ENCODE measurements at places on chromosomes 7 and 10.

DNA sequence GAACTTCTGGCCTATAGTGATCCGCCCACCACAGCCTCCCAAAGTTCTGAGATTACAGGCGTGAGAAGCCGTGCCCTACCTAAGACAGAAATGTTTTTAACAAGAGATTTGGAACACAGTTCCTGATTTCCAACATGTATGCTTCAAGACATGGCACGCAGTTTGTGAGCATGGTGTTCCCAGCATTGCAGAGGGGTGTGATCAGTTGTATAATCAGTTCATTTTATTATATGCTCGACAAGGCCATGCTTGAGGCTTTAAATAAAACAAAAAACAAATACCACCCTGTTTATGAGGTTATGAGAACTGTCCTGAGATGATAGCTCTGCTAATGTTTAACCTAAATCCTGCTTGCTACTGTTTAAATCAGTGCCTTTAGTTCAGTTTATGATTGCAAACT, 60.2 kb downstream of the TASOR2 start:
- DNase-seq, result no peak

DNA sequence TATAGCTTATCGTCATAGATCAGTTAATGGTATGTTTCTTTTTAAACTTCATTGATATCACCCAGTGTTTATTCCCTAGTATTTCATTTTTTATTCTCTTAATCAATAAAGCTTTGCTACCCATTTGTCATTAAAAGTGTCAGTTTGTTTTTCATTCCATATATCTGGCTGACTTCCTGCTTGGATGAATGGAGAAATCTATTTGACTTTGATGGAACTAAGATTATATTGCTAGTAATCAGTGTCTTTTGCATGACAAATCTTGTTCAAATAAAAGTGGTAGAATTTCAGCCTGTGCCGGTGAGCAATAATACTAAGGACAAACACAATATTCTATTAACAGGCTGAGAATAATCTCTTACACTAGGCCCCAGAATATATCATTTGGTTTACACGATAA, 203.3 kb downstream of the SEC23IP start:
- DNase-seq, result no peak

- no peak for DNase-seq
Observed at GRCh38 chr7:69586321-69586720, 12.0 kb upstream of the AUTS2 start.

DNA sequence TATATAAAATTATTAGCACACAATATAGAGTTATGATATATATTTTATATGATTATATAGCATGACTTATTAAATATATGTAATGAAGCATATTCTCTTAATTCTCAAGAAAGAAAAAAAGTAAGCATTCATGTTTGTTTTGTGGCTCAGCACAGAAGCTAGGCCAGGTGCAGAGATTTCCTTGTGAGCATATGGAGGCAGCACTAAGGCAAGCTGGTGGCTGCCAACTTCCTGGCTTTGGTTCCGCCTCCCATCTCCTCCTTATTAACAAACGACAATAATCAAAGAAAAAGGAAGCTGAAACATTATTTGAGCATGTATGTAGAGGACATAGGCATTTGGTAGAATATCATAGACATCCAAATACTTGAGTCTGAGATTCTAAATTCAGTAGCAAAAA, 130.3 kb downstream of the ST7 start:
- DNase-seq, result no peak

DNA sequence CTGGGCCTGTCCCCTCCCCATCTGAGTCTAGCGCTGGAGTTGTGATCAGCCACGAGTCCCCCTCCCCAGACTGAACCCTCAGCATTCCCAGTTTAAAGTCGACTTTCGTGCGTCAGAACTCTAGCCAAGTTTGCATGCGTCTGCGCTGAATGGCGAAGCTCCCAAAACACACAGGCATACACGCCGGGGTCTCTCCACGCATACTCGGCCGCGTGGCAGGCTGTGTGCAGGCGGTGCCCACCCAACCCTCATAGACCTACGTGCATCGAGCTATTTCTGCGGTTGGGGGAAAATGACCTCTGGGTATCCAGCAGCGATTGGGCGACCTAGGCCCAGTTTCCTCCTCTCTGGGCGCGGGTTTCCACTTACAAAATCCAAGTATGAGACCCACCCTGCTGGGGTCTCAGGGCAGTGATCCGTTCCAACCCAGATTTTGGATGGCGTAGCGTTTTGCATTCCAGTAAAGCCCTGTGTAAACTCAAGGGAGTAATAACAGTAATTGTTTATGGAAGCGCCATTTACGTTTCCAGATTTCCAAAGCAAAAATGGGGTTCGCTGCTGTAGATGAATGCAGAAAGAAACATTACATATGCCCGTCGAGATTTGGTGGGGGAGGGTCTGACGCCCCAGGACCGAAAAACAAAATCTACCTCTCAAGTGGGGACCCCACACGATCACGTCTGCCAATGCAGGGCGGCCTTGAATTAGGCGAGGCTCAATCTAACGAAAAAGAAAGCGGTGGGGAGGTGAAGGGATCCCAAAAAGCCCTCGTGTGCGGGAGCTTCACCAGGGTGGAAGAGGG, 2.0 kb upstream of the HMX3 start:
- DNase-seq, result no peak

DNA sequence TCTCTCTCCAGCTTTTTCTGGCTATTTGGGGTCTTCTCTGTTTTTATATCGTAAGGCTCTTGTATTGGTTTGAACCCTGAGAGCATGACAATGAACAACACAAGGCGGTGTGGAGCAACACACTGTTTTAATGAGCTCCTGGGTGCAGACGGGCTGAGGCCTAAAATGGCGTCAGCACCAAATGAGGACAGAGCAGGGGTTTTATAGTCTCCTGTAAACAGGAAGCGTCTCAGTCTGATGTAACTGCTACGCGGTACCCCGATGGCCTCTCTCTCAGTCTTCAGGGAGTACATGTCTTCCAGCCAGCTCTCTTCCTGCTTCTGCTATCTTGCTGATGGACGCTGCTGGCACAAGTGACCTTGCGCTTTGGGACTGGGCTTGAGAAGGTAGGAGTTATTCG, 95.9 kb upstream of the CCDC71L start:
- DNase-seq, result no peak

- DNase-seq, result no peak
Observed at GRCh38 chr10:77428691-77429395, 208.8 kb downstream of the KCNMA1 start.

DNA sequence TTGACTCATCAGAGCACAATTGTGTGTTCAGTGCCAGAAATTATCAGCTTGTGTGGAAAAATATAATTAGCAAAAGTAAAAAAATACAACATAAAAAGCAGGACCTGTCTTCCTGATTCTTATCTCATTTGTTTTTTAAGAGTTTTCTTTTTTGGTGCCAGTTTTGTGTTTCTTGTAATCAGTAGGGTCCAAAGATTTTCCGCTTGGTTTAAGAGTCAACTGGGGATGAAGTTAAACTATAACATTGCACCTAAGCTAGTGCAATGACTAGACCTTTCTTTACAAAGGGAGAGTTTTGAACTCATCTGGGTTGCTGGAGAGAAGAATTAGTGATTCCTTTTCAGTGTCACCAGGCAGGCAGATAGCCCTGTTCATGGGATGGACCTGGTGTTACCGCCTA, 113.4 kb downstream of the PLPP4 start:
- no peak for DNase-seq

DNA sequence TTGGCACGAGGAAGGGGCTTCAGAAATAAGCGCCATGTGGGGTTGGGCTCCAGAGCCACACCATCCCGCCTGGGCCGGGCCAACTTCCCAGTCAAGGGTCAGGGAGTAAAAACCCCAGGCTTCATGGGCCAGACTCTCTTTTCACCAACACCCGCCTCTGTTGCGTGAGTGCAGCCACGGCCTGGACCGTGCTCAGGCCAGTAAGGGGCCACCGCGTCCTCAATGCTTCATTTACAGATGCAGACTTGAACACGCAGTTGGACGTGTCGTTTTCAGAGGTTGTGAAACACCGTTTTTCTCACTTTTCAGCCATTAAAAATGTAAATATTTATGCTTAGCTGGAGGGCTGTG, 161.0 kb downstream of the WDR37 start:
- no peak for DNase-seq

GRCh38 chr7:157547611-157548010, 210.8 kb downstream of the DNAJB6 start:
- DNase-seq, result no peak

DNA sequence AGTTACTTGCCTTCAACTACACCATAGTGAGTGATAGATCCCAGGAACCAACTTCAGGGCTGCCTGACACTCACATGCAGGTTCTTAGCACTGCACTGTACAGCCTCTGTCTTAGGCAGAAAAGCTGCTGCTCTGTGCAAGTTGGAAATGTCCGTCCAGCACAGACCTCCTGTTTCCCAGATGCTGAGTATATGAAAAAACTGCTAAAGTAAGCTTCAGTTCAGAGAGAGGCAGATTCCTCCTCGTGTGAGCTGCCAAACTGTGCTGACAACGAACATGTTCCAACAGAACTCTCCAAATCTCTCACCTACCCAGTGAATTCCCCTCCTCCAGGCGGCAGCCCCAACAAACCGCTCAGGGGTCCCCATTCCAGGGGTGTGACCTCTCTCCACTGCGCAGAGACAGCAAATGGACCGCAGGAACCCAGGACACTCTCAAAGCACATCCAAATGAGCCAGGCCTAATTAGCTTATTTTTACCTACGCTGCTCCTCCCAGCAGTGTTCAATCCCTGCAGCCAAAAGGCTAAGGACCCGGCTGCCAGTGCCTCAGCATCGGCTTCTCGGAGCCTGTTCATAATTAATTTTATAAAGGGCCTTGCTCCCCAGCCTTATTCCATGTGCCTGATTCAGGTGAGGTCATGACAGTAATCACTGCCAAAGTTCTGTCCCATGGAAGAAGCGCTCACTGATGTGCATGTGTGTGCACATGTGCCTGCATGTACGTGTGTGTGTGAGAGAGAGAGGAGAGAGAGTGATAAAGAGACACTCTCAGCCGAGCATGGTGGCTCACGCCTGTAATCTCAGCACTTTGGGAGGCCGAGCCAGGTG, 159.5 kb upstream of the AUTS2 start:
- no peak for DNase-seq

GRCh38 chr7:112959276-112959675, 127.4 kb downstream of the GPR85 start:
- DNase-seq, result no peak

DNA sequence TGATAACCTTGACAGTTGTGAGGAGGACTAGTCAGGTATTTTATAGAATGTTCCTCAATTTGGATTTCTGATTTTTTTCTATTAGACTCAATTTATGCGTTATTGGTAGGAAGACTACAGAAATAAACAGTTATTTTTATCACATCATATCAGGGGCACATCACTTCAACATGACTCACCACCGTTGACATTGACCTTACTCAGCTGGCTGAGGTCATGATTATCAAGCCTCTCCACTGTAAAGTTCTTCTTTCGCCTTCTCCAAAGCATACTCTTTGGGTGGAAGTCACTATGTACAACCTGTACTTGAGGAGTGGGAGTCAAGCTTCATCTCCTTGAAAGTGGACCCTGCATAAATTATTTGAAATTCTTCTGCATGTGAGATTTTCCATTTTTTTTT, 194.3 kb upstream of the IGFBP3 start:
- DNase-seq, result no peak

DNA sequence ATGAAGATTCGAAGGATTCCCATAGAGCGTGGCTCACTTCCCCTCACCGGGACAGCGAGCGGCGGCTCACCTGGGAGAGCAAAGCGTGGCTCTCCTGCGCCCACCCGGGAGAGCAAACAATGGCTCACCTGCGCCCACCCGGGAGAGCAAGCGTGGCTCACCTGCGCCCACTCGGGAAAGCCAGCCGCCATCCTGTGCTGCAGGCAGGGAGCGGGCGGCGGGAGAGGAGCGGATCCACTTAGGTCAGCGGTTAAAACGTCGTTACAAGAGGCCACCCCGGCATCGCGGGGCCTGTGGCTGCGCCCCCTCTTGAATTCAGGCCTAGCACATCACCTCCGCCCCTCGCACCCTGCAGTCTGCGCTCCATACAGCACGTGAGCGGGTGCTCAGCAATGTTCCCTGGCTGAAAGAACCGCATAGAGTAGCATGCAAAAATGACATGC, 461 bp upstream of the FIGNL1 start:
- no peak for DNase-seq

DNA sequence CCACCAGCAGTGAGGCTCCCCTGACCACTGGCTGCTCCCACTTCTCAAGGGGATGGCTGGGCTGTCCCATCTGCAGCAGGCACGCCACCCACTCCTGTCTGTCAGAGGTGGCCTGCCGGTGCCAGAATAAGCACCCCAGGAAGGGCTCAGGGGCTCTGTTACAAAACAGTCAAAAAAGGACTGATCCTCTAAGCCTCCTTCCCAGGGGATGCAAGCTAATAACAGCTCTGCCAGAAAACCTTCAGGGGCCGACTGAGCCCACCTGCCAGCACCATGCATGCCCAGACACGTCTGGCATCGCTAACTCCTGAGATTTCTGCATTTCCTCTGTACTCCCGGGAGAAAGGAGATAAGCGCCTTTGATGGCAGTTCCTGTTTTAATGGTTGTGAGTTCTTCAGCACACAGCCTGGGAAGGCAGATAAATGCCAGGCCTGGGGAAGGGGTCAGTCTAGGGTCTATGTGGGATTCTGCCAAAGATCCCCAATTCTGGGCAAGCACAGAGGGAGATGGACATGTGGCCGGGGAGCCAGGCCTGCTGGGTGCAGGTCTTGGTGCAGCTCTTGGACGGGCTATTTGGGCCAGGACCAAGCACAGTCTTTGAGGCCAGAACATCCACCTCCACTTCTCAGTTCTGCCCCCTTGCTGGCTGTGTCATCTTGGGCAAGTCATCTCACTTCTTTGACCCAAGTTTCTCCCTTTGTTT, 128.4 kb downstream of the ARHGAP22 start:
- no peak for DNase-seq

- no peak for DNase-seq
Observed at GRCh38 chr7:36775676-36776075, 51.4 kb upstream of the AOAH start.

- no peak for DNase-seq
Observed at GRCh38 chr10:103789771-103790201, 65.6 kb downstream of the SH3PXD2A start.

DNA sequence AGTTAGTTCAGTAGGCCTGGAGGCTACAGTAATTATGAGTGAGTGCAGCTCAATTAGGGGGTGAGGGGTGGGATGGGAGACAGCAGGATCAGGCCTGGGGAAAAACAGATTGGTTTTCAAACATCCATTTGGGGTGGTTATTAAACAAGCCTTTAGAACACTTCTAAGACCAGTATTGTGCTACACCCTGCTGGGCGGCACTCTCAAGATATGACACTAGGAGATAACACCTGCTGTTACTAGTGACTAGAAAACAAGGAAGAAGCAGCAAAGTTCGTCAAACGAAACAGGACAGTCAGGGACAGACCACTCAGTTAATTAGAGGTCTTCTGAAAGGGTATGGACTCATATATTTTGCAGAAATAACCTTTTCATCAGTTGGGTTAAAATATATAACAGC, 353.6 kb downstream of the PTEN start:
- DNase-seq, result no peak

DNA sequence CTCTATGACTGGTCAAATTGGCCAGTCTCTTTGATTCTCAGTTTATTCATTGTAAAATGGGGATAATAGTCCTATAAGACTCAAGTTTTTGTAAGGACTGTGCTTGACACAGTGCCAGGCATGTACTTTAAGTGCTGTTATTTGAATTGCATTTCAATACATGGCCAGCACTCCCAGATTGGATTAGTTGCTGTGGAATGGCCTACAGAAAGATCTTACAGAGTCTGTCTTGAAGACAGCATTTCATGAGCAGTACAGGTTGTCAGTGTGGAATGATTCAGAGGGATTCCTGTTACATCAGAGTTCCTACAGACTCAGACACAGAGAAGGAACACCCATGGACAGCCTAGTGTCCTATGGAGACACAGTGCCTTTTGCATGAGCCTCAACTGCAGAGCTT, 238.1 kb upstream of the BMPER start:
- DNase-seq, result no peak

GRCh38 chr10:103720328-103720963, 134.9 kb downstream of the SH3PXD2A start:
- no peak for DNase-seq
